ENCODE measurements at places on chromosomes 2 and 18.
A peak's percentile ranks its signal among the peaks of the same experiment; 100 is the strongest.

- no peak for DNase-seq
Observed at GRCh38 chr2:205387350-205388055, 294.8 kb upstream of the NRP2 start.

- no peak for DNase-seq
Observed at GRCh38 chr2:127514485-127514884, 11.8 kb downstream of the IWS1 start.

DNA sequence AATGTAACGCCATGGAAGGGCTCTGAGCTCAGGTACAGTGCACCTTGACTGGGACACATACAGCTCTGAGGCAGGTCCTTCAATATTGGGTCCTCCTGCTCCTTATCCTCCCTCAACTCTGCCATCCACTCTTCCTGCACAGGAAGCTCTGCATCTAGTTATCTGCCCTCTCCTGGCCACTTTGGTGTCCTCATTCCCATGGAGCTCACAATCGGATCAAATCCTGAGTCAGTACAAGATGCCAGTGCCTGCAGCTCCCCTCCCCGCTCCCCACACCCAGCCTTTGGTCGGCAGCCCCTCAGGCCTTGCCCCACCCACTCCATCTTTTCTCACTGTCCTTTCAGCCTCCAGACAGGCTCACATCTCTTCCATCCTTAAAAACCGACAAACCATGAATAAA lies 58.0 kb downstream of the LRRFIP1 start:
- DNase-seq = peak; percentile 37

- no peak for DNase-seq
Observed at GRCh38 chr2:85994897-85995647, 106.3 kb upstream of the ST3GAL5 start.

DNA sequence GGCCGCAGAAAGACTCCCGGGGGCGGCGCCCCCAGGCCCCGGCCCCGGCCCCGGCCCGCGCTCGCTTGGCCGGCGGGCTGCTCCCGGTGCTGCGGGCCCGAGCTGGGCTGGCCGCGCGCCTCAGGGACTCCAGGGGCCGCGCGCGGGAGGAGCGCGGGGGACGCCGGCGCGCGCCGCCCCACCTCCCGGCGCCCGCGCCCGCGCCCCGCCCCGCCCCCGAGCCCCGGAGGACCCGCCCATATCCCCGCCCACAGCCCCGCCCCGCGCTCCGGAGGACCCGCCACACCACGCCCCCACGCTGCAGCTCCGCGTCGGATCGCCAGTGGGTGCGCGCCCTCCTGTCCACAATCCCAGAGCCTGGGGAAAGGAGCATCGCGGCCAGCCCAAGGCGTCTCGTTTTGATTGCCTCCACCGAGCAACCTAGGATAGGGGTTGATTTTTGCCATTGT lies at the start of gene PARD6G:
PARD6G (minus strand) TSS at position 122 of the 449 bp plus-strand sequence. CDS start 166 bp downstream, outside the sequence.
- peak; percentile 56 for DNase-seq

DNA sequence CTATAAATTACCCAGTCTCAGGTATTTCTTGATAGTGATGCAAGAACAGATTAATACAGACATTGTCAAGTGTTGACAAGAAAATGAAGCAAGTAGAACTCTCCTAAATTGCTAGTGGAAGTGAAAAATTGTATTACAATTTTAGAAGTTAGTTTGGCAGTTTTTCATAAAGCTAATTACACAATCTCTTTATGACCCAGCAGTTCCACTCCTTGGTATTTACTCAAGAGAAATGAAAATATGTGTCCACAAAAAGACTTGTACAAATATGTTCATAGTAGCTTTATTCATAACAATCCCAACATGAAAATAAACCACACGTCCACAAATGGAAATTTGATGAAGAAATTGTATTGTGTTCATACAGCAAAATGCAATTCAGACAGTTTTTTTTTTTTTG lies 49.4 kb downstream of the PDE1A start:
- no peak for DNase-seq

DNA sequence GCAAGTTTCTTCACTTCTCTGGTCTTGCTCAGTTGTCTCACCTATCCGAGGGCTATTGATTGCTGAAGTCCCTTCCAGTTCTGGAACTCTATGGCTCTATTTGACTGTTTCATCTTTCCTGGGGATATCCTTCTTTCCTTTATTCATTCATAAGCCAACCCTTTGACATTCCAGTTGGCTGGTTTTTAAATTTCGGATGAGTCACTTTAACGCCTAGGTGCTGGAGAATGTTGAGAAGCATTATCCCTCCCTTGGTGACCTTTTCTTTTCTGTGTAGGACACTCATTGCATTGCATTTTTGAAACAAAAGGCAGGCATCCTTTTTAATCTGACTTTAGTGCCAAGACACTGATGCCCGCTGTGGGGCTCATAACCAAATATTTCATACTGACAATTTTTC lies 307.1 kb downstream of the TSN start:
- no peak for DNase-seq

- DNase-seq = no peak
Observed at GRCh38 chr2:99576775-99577174, 87.0 kb upstream of the REV1 start.

- DNase-seq = no peak
Observed at GRCh38 chr18:10161315-10161714, 247.5 kb downstream of the VAPA start.

DNA sequence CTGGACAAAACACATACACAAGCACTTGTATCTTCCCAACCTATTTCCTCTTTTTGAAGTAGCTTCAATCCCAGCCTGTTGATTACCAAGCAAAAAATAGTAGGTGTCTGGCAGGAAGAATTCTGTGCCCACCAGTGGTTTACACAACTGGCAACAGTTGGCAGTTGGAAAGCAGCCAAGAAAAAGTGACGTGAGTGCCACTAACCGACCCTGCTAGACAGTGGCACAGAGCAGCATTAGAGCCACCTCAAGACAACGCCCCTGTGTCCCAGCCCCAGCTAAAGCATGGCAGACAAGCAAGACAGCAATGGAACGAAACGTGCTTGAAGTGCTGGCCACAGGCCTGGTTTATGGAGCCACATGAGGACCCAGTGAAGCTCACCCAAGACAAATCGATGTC lies 379.6 kb downstream of the FBXO15 start:
- no peak for DNase-seq

DNA sequence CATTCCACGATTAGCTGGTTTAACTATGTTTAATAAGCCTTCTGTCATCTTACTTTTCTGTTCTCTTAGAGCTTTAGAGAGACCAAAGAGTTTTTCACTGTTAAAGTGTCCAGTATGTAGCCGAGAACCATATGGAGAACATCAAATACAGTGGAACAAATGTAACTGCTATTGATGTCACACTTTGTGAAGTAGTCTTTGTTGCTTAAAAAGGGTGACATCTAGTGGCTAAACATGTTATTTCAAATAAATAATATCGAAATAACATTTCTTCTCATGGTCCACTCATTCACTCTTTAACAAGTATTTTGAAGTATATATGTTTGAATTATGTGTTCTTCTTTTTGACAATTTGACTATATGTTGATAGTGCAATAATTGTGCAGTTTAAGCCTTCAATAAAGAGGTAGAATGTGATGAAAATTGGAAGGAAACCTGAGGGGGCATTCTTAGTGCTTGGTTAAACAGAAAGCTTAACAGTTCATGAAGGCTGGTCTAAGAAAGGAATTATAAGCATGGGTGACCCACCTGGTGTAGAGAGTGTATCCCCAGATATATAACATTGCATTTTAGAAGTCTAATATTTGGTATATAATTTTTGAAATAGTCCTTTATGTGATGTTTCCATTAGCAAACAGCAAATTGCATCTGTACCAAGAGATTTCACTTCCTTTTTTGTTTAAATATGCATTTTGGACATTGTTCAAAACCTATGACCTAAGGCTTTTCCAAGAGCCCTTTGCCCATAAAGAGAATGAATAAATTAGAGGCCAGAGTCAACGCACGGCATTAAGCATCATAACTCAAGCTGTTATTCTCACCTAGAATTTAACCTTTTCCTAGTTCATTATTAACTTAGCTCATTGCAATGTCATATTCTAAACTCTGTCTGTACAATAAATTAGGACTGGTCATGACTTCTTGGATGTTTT lies 112.1 kb downstream of the KYNU start:
- peak; percentile 74 for DNase-seq

DNA sequence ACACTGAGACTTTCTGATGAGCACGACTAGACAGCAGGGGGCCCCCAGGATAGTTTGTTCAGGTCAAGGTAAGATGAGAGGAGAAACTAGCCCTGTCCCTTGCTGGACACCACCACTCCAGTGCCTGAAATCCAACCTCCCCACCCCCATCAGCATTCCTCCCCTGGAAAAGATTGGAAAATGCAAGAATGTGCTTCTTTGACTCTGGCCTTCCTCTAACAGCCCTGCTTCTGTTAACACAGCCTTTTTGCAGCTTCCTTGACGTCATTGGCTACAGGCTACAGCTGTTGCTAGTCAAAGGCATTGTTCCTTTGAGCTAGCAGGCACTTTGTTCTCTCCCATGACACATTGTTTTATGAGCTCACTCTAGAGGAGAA lies 20.1 kb upstream of the LTBP1 start:
- no peak for DNase-seq

- no peak for DNase-seq
Observed at GRCh38 chr18:13378150-13378549, 159.6 kb downstream of the LDLRAD4 start.

DNA sequence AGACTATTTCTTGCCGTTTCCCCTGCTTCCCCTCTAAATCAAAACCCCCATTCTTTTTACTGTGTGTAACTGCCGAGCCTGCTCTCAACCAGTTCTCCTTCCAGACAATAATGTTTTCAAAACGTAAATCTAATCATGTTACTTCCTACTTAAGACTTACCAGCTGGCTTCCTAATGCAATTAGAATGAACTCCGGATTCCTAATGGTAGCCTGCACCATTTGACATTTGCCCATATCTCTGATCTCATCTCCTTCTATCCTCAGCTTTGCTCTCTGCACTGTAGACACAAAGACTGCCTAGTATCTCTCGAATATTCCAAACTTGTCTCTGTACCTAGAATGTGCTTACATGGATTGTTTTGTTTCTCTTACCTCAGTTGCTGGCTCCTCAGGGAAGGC lies 12.9 kb downstream of the TTL start:
- no peak for DNase-seq

GRCh38 chr2:85588236-85588635 lies 4.0 kb downstream of the VAMP5 start:
- peak; percentile 70 for DNase-seq
